Natural killer cell treated with Interleukin-12 subunit alpha and Interleukin-12 subunit beta and Interleukin-15 and Interleukin-18, amount 100 ng/mL, for 72 hours (primary cell): ENCODE measurements at places on chromosomes 13 and 19.

DNA sequence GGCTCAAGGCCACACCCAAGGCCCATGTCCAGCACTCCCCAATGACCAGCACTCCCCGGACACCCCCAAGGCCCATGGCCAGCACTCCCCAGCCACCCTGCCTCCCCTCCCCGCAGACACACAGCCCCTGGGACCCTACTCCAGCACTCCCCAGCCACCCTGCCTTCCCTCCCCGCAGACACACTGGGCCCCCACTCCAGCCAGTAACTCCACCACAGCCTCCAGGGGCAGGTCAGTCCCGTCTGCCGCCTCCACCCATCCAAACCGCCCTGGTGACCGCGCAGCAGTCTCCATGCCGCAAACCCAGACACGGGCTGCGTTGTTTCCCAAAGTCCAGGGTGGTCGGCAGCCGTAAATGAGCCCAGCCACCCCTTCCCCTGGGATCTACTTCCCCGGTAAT lies 70.7 kb downstream of the SPACA7 start:
- no peak for DNase-seq

- DNase-seq = no peak
These were observed 746.9 kb upstream of the PCDH9 start for GRCh38 chr13:67977066-67977465.

GRCh38 chr19:10828981-10829821 lies 6.8 kb downstream of the TMED1 start:
- no peak for DNase-seq

DNA sequence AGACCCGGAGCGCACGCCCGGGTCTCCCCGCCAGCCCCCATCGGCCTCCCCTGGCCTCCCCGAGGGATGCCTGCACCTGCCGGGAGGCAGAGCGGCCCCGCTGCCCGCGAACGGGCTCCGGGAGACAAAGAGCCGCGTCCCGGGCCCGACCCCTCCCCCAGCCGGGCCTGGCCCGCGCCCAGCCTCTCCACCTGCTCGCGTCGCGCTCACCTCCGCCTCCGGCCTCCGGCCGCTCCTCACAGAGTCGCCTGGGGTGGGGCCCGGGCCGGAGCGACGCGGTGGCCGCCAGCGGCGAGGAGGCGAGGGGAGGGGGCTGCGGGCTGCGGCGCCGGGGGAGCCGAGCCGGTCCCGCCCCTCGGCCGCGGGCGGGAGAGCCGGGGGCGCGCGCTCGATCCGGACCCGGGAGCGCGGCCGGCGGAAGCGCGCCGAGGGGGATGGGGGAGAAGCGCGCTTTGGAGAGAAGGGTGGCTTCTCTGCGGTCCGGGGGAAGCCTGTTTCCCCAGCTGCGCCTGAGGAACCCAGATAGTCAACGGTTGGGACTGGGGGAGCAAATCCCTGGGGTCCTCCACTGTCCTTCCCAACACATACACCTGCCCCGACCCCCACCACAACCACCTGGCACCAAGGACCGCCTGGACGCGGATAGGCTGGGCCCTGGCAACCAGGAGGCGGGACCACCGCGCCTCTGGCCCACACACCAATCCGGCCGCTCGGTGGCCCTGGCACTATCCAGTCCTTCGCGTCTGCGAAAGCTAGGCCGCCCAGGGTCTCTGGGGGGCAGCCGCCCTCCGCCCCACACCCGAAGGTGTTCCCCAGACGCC lies at the start of gene PRR36:
PRR36 (minus strand) TSS at position 315 of the 821 bp plus-strand sequence. CDS start 701 bp downstream, outside the sequence.
- DNase-seq = no peak

DNA sequence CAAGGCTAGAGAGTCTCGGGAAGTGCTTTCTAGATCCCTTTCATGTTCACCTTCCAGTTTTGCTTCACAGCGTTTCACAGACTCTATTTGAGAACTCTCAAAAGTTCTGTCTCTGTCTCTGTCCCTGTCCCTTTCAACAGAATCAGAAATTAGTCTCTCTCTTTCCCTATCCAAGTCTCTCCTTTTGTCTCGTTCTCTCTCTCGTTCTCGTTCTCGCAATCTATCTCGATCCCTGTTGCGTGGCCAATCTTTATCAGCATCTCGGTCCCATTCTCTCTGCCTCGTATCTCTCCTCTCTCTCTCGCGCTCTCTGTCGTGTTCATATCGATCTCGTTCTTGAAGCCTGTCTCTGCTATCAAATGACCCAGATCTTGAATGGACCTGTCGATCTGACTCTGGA lies 85.0 kb downstream of the ZC3H13 start:
- DNase-seq = no peak
